ENCODE measurements at places on chromosomes 6 and 20.

- no peak for DNase-seq
These were observed 28.7 kb downstream of the LAMA4 start for GRCh38 chr6:112225691-112226090.

DNA sequence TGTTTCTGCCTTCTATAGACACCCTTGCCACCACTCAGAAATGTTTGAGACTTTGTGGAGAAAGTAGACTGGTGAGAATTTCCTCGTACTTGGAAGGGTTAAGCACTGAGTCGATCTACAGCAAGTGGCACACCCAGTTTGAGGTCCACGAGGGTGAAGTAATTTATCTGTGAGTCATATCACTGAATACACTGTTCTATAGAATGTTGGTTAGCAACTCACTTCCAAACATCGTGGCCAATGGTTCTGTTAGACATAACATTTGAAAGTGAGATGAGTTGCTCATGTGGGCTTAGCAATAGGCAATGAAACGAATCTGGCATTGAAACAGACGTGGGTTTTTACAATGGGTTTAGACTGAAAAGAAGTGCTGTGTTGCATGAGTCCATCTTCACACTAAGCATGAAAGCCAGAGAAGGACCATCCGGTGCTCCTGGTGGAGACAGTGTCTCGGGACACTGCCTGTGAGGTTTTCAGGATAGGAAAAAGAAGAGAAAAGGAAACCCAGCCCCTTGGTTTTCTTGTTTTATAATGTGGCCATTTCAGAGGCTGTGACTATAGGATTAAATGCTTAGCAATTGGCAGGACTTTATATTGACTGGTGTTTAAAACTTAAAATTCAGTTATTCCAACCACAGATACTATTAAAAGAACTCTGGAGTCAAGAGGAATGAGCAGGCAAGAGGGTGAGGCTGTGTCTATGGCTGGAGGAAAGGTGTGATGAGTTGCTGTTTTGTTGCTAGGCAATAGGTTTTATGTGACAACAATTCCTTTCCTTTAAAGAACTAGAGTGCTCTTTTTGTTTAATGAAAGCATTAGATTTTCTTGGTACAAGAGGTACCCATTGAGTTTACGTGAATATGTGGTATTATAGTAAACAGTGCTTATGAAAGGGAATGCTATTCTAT lies 31.0 kb upstream of the EZR start:
- DNase-seq, result no peak

DNA sequence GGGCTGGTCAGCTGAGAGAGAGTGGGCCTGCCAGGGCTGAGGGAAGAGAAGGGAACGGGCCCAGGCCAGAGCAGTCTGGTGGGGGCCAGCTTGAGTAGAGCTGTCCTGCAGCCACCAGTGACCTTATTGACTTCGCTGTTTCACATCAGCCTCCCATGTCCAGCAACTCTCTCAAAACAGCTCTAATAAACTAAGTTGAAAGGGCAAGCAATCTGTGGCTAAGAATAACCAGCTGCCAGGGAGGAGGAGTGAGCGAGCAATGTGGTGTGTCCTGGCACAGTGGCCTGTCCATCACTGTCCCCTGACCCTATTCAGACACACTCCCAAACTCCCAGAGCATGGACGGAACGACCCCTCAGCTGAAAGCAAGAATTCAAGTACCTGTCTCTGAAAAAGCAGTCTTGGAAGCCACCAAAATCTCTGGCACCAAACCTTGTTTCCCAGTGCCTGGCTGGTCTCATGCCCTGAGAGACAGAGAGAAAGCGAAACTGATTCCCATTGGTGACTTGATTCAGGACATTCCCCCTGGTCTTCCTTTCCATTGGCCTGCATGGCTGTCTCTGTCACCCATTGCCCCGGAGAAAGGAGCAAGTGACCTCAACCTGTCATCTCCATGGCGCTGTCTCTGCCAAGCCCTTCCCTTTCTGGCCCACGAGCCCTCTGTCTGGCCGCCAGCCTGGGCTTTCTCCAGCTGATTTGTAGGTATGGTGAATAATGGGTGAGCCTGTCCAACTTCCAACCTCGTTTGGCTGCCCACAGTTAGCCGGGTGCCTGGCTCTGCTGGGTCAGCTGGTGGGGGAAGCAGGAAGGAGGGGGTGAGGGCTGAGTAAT lies at the start of gene DDO:
DDO (minus strand) TSS at position 490 of the 831 bp plus-strand sequence. CDS start 2,113 bp downstream, outside the sequence.
- DNase-seq, result peak; percentile 69

GRCh38 chr6:40342723-40343122 lies 244.4 kb downstream of the LRFN2 start:
- DNase-seq, result peak; percentile 54

GRCh38 chr6:106077170-106077569 lies 9.0 kb upstream of the PRDM1 start:
- no peak for DNase-seq

DNA sequence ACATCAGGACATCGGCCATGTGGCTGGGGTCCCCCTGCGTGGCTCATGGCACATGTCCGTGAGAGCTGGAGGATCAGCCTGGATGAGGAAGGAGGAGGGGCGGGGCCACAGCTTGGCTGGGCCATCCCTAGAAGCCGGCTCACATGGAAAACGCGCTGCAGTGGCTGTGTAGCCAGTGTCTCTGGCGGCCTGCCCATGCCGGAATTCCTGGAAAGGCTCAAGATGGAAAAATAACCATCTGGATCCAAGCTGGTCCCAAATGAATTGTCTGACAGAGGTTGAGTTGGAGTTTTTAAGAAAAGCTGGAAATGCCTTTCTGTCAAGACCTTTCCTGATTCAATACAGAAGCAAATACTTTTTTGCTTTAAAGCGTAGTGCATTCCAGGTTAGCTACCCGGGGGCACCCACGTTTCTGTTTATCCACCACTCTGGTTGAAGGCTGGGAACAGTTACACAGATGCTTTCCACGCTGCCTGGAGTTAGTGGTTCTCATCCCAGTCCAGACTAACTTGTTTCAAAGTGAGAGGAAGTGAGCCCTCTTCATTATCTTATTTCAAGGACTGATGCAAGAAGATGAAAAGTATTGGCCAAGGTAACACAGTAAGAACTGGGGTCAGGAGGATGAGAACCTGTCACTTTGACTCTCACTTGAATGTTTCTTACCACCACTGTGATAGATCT lies 99.0 kb downstream of the GMPR start:
- DNase-seq, result peak; percentile 13
